ENCODE measurements at places on chromosomes 13 and 19.

DNA sequence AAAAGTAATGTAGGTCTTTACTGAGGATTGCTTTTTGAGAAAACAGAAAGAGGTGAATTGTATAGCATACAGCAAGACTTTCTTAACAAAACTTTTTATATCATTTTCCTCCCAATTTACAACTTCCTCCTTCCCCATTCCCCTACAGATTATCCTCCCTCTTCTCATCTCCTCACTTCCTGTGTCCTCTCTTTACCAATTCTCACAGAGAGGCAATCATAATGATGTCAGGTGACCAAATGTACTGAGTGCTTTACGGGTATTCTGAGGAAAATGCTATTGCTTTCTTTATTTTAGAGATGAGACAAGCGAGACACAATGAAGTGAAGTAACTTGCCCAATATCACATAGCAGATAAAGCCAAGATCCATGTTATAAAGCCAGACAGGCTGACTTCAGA is 1.7 kb upstream of the MTMR6 start:
- no peak for DNase-seq

- no peak for DNase-seq
Observed at GRCh38 chr19:10145031-10145430, 25.3 kb upstream of the EIF3G start.

DNA sequence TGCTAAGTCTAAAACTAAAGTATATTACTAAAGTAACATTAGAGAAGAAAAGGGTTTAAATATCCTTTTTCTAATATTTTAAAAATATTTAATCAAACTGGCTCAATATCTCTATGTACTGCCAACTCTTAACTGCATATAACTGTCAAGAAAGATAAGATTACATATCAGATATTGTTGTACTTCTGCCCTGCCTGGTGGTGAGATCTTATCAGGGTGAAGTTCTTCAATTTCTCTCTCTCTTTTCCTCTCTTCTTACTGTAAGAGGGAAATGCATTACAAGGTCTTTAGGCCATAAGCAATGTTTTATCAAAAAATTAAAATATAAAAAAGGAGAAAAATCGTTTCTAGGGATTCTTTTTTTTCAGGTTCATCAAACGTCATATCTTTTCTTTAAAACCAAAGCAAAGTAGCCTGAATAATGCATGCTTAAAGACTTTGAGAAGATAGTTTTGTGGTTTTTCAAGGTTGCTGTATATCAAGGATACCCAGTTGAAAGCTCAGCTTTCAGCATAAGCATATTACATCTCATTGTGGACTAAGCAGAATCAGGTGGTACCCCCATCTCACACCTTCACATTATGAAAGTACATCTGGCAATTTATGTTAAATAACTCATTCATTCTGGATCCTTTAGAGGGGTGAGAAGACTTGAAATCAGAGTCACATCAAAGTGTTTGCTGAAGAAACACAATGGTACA is 1625.7 kb upstream of the SLC10A2 start:
- no peak for DNase-seq

- DNase-seq = no peak
Observed at GRCh38 chr13:33123066-33123859, 107.0 kb downstream of the KL start.

DNA sequence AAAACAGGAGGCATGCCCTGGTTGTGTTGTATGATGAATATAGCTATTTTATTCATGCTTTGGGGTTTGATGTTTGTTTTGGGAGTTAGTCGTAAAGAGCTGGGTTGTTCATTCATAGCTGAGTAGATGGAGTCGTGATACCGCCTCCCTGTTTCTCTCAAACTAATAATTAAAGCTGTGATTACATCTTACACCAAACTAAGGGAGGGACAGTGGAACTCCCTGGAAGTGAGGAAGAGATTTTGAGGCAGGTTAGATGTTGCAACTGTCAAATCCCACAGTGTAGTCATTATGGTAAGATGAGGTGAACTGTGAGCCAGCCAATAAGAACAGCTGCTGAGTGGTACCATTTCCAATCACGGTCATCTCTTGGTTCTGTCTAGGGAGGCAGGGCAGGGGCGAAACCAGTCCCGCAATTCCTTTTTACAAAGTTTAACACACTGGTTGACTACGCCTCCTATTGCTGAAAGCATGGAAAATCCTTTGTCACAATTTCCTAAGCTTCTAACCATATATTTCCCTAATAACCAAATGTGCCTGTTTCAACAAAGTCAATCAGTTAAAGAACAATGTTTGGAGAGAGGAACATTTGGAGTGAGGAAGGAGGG is 207.6 kb upstream of the SERP2 start:
- DNase-seq = no peak

- DNase-seq = no peak
Observed at GRCh38 chr13:28475916-28476725, 18.8 kb downstream of the FLT1 start.
